Lung (tissue), 17 donors: ENCODE measurements at places on chromosomes 7 and 10. TPM values are rescaled to one million over a fixed set of nuclear protein-coding genes. Genes with fewer than 3 reads are reported as not detected.

- no peak overlapping the region for H3K4me3 ChIP-seq
- H3K36me3 ChIP-seq: no peaks in the 10 kb centered on the region
- H3K27me3 ChIP-seq: no peaks in the 10 kb centered on the region
- no peak overlapping the region for H3K27ac ChIP-seq
- peaks cover 5% of the 10 kb centered on the region for H3K4me1 ChIP-seq
Observed at GRCh38 chr7:11702938-11703337, 129.1 kb downstream of the THSD7A start.

DNA sequence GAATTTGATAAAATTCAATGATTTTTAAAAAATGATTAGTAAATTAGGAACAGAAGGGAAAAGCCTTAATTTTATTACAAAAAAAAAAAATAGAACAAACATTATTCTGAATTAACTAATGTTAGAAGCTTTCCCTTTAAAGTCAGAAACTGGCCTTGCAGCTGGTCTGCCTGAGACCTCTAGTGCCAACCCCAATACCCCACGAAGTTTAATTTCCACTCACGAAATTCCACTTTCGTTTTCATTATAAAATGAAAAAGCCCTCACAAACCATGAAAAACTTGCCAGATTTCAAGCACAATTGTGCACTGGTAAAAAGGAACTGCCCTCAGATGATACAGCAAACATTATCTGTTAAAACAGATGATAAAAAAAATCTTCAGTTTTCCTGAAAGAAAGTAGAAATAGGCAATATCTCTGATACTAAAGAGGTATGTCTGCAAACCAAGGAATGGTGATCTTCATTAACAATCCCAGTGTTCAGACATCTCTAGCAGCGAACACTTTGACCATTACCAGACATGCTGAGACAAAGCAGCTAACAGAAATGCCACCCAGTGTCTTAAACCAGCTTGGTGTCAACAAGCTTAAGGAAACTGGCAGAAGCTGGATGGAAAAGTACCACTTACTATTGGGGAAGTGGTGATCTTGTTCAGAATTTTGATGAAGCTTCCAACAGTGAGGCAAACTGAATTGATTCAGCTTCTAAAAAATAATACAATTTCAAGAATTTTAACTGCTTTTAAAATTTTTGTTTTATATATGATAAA is 80.2 kb downstream of the PALS2 start:
- H3K4me3 ChIP-seq: no peak overlapping the region
- DNase-seq: no peak
- H3K27ac ChIP-seq: no peak overlapping the region
- no peaks in the 10 kb centered on the region for H3K4me1 ChIP-seq
- no peaks in the 10 kb centered on the region for H3K27me3 ChIP-seq

The TUBB8 gene
- 0.15 TPM for total RNA-seq

The RHOBTB1 gene
- 10.9 TPM for total RNA-seq
